ENCODE measurements at places on chromosomes 12 and 14. TPM values are rescaled to one million over a fixed set of nuclear protein-coding genes. Genes with fewer than 3 reads are reported as not detected.

SLCO1B3 gene
- total RNA-seq: not detected

AVPR1A gene
- total RNA-seq: not detected

RNASE4 gene
- 9.5 TPM for total RNA-seq

LRRC10 gene
- not detected for total RNA-seq

KRT6C gene
- not detected for total RNA-seq

SALL2 gene
- 0.20 TPM for total RNA-seq

SIX1 gene
- 0.30 TPM for total RNA-seq

ITPK1 gene
- total RNA-seq: 29.9 TPM

PLEK2 gene
- 28.0 TPM for total RNA-seq

C14orf180 gene
- not detected for total RNA-seq

KLRC3 gene
- not detected for total RNA-seq

CDK4 gene
- total RNA-seq: 235 TPM

LRP1-AS gene
- total RNA-seq: not detected

RHEBL1 gene
- 5.4 TPM for total RNA-seq

NKX2-1 gene
- not detected for total RNA-seq

ACOT4 gene
- 1.4 TPM for total RNA-seq

NTS gene
- total RNA-seq: not detected

SLC8A3 gene
- total RNA-seq: not detected

CRACR2A gene
- 11.6 TPM for total RNA-seq

GALNT16 gene
- total RNA-seq: 0.34 TPM

CNTN1 gene
- not detected for total RNA-seq

KRT81 gene
- 0.67 TPM for total RNA-seq

FGF23 gene
- total RNA-seq: not detected

RASSF9 gene
- total RNA-seq: 1.1 TPM

MFAP5 gene
- not detected for total RNA-seq

KLRK1 gene
- not detected for total RNA-seq

GPR84 gene
- not detected for total RNA-seq

TSPAN11 gene
- total RNA-seq: 3.6 TPM

AQP2 gene
- not detected for total RNA-seq

MIP gene
- total RNA-seq: not detected

EML1 gene
- total RNA-seq: 37.9 TPM

ALDH1L2 gene
- total RNA-seq: 3.7 TPM

PTHLH gene
- total RNA-seq: not detected

GPD1 gene
- total RNA-seq: not detected

OTUB2 gene
- total RNA-seq: 2.6 TPM

DEGS2 gene
- total RNA-seq: not detected

PRICKLE1 gene
- 11.1 TPM for total RNA-seq

RAD51AP1 gene
- 28.1 TPM for total RNA-seq

NUAK1 gene
- 60.5 TPM for total RNA-seq

KRT2 gene
- total RNA-seq: not detected

VASH1 gene
- 10.1 TPM for total RNA-seq

EML5 gene
- 0.13 TPM for total RNA-seq

PAX9 gene
- total RNA-seq: not detected

FAM186B gene
- not detected for total RNA-seq

TAS2R30 gene
- 0.20 TPM for total RNA-seq

TMEM229B gene
- total RNA-seq: 6.9 TPM

IQSEC3 gene
- not detected for total RNA-seq

LIN7A gene
- total RNA-seq: 0.07 TPM

TSPAN31 gene
- total RNA-seq: 42.6 TPM

OTOGL gene
- 0.10 TPM for total RNA-seq

STRAP gene
- total RNA-seq: 120 TPM

TCTN2 gene
- total RNA-seq: 7.3 TPM

PRMT5 gene
- total RNA-seq: 71.5 TPM
